ENCODE measurements at places on chromosomes 1 and 21.
A peak's percentile ranks its signal among the peaks of the same experiment; 100 is the strongest.

DNA sequence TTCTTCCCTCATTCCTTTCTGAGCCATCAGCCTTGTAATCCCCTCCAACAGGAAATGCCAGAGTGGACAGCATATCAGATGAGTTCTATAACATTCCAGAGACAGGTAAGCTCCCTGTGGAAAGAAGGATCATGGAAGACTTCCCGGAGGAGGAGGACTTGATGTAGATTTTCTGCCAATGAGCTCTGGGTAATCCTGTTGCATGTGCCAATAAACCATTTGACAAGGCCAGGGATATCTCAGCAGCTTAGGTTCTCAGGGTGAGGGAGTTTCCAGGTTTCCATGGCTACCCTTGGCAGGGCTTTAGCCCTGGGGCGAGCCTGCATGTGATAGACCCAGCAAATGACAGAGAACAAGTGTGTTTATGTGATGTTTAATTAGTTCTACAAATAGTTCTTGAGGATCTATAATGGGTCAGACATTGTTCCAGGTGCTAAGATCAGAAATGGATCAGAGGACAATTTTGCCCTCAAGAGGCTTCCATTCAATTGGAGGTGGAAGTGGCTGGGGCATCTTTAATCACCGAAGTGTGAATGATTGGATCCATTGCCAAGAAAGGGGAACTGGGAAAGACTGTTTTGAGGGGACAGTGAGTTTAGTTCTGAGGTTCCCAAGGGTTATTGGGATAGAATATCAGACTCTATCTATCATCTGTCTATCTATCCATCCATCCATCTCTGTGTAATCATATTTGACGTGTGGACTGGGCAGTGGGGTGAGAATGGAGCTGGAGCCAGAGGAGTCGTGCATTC, 6.9 kb downstream of the PLA2G5 start:
- no peak for DNase-seq

GRCh38 chr1:2561898-2562895, 6.0 kb downstream of the TNFRSF14 start:
- peak; percentile 42 for DNase-seq

- DNase-seq, result peak; percentile 89
These were observed 119.3 kb upstream of the CDC42BPA start for GRCh38 chr1:227437495-227438008.

DNA sequence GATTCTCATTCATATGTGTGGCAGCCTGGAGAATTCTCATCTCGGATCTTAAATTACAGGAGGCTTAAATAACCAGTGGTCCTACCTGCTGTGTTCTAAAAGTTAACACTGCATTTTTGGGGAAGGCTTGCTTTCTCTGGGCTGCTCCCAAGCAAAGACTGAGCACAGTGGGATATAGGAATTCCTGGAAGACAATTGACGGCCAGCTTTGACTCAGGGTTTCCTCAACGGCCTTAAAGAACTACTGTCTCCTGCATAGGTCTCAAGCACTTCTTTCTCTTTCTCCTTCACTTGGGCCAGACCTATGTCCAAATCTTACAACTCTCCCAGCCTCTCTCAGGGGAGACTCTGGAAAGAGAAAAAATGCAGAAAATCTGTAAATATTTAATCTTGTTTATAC, 1.0 kb upstream of the KRTAP13-3 start:
- no peak for DNase-seq

GRCh38 chr1:101235216-101235695, 1.6 kb upstream of the S1PR1 start:
- peak; percentile 49 for DNase-seq

DNA sequence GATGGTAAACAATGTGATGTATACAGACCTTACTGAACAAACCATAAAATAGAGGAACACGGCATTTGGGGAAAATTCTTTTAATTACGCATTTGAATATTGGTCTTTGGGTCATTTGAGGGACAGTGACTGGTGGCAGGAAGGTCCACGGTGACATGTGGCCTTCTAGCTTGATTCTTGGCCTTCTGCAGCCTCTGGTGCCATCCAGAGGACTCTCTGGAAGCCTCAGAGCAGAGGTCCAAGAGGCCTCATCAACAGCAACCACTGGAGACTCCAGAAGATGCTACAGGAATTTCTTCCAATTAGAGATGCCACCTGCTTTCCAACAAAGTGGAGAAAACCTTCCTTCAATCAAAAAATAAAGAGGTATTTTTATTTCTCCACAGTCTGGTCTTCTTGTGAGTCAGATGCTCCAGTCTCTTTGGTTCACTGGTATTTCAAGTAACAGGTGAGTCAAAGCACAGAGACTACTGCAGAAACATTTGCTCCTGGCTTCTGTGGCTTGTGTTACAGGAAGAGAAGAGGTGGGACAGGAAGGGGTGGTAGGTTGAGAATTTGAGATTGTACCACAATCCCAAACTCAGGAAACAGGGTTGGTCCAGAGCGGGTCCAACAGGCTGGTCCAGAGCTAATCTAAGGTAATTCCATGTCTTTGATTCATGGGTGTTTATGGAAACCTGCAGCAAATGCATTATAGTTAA, 2.7 kb upstream of the F5 start:
- no peak for DNase-seq

DNA sequence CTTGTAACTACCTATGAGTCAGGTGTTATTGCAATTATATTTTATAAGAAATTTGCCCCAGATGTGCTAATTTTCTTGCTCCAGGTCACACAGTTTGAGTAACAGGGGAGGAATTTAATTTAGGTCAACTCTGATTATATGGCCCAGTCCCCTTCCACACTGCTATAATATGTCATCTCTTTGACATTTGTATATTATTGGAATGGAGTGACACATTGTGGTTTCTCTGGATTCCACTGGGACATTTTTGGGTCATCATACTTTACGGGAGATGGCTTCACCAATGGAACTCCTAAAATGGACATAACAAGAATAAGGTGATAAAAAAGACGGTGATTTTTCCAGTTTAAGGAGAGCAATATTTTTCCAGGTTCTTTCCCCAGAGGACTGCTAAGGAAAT, 191.2 kb downstream of the DISC1 start:
- DNase-seq, result no peak

DNA sequence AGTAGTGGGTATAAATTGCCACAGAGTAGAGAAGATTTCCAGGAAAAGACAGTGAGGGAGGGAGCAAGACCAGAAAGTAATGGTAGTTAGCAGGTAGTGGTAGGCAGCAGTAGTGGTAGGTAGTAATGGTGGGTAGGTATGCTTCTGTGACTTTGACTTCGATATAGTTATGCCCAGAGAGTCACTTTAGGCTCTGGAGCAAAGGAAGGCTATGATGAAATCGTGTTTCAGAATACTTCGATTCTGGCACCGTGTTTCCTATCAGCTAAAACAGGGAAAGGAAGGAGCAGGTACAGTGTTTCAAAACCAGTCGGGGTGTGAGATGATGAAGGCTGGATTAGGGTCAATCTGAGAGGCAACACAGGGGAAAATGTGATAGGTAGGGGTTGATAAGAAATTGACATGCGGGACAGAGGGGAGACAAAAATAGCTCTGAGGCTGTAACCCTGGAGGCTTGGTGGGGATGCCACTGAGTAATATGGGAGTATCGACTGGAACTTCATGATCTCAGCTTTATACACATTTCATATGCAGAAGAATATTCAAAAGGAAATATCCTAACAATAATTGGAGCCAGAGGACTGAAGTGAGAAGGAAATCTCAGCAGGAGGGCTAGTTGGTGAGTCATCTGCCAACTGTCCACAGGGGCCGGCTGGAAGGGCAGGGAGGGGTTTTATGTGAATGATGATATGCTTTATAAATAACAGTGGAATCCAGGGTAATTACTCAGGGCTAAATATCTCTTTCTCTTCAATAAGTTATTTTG, 25.2 kb upstream of the TRIM45 start:
- DNase-seq, result no peak

DNA sequence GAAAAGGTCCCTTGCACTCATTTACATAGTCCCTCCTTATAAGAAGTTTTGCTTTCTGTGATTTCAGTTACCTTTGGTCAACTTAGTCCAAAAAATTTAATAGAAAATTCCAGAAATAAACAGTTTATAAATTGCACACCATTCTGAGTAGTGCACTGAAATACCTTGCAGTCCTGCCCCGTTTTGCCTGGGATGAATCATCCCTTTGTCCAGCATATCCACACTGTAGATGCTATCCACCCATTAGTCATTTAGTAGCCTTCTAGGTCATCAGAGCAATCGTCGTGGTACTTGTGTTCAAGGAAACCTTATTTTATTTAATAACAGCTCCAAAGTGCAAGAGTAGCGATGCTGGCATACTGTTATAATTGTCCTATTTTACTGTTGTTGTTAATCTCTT, 38.0 kb downstream of the SPRTN start:
- DNase-seq, result no peak

DNA sequence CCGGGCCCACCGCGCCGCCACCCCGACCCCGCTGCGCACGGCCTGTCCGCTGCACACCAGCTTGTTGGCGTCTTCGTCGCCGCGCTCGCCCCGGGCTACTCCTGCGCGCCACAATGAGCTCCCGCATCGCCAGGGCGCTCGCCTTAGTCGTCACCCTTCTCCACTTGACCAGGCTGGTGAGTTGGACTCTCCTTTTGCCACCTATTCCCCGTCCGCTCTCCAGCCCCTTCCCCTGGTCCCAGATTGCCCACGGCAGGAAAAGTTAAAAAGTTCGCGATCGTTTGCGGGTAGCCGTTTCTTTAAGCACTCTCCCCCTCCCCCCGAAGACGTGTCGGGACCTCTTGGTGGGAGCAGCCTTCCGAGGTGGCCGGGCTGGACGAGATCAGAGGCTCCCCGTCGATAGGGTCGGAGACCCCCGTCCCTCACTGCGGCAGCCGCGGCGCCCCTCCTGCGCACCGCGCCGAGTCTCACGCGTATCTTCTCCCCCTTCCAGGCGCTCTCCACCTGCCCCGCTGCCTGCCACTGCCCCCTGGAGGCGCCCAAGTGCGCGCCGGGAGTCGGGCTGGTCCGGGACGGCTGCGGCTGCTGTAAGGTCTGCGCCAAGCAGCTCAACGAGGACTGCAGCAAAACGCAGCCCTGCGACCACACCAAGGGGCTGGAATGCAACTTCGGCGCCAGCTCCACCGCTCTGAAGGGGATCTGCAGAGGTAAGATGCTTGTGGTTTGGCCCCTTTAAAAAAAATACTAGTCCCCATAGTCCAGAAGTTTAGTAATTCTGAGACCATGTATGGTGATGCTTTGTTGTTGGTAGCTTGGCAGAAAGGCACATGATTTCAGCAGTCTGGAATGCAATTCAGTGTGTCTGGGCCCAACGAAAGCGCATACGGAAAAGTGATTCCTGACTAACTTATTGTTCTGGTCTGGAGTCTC, 576 bp downstream of the CCN1 start:
- DNase-seq, result peak; percentile 80

DNA sequence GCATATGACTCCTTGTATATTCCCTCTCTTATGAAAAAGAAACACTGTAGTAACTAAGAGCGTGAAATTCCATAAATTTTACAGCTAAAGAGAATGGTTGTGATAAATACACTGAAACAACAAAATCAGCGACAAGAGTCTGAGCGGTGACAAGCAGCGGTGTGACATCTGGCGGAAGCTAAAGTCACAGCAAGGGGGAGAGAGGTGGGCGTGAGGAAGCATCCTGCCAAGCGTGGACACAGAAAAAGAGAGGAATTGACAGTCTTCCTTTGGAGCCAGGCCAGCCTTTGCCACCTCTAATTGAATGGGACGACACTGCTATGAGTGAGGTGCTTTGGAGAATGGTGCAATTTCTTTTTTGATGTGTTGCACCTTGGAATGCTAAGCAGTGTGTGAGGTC, 25.9 kb downstream of the PSMB2 start:
- DNase-seq, result no peak

- DNase-seq, result peak; percentile 20
These were observed 5.1 kb downstream of the SYDE2 start for GRCh38 chr1:85195703-85196102.

DNA sequence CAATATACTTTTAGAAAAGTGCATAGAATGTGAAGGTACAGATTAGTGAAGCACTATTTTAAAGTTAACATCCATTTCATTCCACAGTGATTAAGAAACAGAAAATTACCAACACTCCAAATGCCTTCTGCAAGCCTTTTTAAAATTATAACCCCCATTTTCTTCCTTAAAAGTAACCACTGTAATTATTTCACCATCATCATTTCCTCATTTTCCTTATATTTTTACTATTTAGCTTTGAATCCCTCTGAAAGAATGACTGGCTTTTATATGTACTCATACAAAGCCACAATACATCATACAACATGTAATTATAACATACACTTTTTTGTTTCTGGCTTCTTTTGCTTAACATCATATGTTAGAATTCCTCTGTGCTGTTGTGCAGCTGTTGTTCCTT, 6.5 kb upstream of the NEGR1 start:
- DNase-seq, result peak; percentile 3

DNA sequence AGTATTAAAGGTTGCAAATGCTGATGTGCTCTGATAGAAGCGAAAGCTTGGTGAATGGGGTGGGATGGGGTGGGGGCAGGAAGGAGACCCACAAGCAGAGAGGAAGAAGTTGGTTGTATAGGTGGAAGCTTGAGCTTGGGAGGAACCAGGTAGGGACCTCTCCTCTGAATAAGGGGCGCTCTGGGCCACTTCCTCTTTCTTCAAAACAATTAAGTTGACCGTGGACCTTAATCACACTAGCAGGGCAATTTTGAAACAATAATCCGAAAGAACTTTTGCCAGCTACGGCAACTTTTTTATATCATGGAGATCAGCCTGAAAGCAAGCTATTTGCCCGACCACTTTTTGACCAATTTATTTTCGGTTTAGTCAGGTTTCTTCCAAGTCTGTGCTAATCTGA, 1.9 kb upstream of the DYRK1A start:
- DNase-seq, result peak; percentile 68

GRCh38 chr1:14110040-14110439, 410.1 kb downstream of the PRDM2 start:
- DNase-seq, result no peak

- no peak for DNase-seq
These were observed 40.7 kb downstream of the AHDC1 start for GRCh38 chr1:27563341-27563590.

DNA sequence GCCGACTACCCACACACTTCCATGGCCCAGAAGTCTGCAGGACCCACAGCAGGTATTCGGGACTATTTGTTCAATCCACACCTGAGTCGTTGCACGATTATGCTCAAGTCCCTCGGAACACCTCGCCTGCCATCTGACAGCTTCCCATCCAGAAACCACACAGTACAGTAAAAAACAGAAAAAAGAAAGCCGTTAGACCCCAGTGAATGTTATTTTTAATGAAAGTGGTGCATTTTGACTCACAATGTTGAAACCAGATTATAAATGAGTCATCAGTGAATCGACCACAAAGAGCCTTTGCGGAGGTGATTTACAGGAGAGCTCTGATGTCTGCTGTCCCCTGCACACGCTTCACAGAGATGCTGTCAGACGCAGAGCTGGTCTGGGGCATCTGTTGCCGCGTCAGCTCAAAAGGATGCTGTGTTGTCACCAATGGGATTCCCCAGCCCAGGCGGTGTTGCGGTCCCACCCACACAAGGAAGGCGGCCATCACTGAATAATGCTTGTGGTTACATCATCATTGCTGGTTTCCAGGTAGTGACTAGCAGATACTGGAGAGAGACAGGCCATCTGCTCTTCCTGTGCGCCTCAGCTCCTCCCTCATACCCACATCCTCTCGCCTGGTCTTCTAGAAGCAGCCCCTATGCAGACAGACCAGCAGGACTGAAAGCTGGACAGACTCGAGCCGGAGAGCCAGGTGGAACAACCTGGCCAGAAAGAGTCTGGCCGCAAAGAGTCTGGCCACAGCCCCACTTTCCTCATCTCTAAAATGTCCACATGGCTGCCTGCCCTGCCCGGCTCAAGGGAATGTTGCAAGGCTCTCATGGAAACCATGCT, 116.8 kb downstream of the TOMM20 start:
- peak; percentile 88 for DNase-seq
